CD8-positive, alpha-beta memory T cell (primary cell): ENCODE measurements at places on chromosomes 7 and 10. TPM values are rescaled to one million over a fixed set of nuclear protein-coding genes. Genes with fewer than 3 reads are reported as not detected.

ZSCAN21 gene
- total RNA-seq: 11.3 TPM

UCMA gene
- not detected for total RNA-seq

KCNH2 gene
- total RNA-seq: 0.24 TPM

SEMA3D gene
- not detected for total RNA-seq

SMARCD3 gene
- total RNA-seq: 1.8 TPM

BCL7B gene
- 72.6 TPM for total RNA-seq

THSD7A gene
- total RNA-seq: not detected

SLC29A3 gene
- total RNA-seq: 8.2 TPM

FGL2 gene
- 3.1 TPM for total RNA-seq

OR2A1 gene
- not detected for total RNA-seq

DNAJC30 gene
- total RNA-seq: 12.4 TPM

CTTNBP2 gene
- total RNA-seq: not detected

RADIL gene
- total RNA-seq: 0.20 TPM

TMEM176B gene
- total RNA-seq: 0.20 TPM

C10orf62 gene
- total RNA-seq: not detected

LIPF gene
- total RNA-seq: not detected

GNAT3 gene
- total RNA-seq: not detected

UTF1 gene
- total RNA-seq: not detected

PLXDC2 gene
- total RNA-seq: 0.15 TPM

ARHGEF35 gene
- total RNA-seq: 4.0 TPM

TMEM196 gene
- not detected for total RNA-seq

MKX gene
- 0.29 TPM for total RNA-seq

ATOH7 gene
- total RNA-seq: not detected

RET gene
- 0.24 TPM for total RNA-seq

ZNF804B gene
- not detected for total RNA-seq

ANKRD30A gene
- total RNA-seq: not detected

GIMAP4 gene
- 59.3 TPM for total RNA-seq

TSPAN33 gene
- total RNA-seq: 23.6 TPM

CALCR gene
- not detected for total RNA-seq

ACHE gene
- not detected for total RNA-seq

HTR7 gene
- total RNA-seq: not detected

ZNF485 gene
- total RNA-seq: 7.6 TPM

MOGAT3 gene
- total RNA-seq: not detected

LRRC17 gene
- not detected for total RNA-seq

CARD11 gene
- total RNA-seq: 68.4 TPM

CYP26C1 gene
- total RNA-seq: not detected

C10orf67 gene
- not detected for total RNA-seq

HACD1 gene
- 1.9 TPM for total RNA-seq

KIAA1549 gene
- 1.2 TPM for total RNA-seq

RSPH10B gene
- not detected for total RNA-seq

PDZD7 gene
- 0.31 TPM for total RNA-seq

MNX1 gene
- total RNA-seq: not detected

IFIT1B gene
- total RNA-seq: not detected

SPACDR gene
- total RNA-seq: 1.7 TPM

CDK6 gene
- 235 TPM for total RNA-seq

CYP17A1 gene
- total RNA-seq: not detected

TMEM213 gene
- total RNA-seq: not detected

CYP3A7 gene
- total RNA-seq: not detected

WIPF3 gene
- total RNA-seq: not detected

KCNIP2 gene
- total RNA-seq: 1.0 TPM

SYCE1 gene
- 1.5 TPM for total RNA-seq

FAM237B gene
- not detected for total RNA-seq

IFIT2 gene
- 1.5 TPM for total RNA-seq
